Stimulated activated CD4-positive, alpha-beta T cell treated with anti-CD3 and anti-CD28 coated beads, Interleukin-1b, Interleukin-23, amount 100 ng/mL, for 1 hour (primary cell): ENCODE measurements at places on chromosomes 1 and 21.

DNA sequence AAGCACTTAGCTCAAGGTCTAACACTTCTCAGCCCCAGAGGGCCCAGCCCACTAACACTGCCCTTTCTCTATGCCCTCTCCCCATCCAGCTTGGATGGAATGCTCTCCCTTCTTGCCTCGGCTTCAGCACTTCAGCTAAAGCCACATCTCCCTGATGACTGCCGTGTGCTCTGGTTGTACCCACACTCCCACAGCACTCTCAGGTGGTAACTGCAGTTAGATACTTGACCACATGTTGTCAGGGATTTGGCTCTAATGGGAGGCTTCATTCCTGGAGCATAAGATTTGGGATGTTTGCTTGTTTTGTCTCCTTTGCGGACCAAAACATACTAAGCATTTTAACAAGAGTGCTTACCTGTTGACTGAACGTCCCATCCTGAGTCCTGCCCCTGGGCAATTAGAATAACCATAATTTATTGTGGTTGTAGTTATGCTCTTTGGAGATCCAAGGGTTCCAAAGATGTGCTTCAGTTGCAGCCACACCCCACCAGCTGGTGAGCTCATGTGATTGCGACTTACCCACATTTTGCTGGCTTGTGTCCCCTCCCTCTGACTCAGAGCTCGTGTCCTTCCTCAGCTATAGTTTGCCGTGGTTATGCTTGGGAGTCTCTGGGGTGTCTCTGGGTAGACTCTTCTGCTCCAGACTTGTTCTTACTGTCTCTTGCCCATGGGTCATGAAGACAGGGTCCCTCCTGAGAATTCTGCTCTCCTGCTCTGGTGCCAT is 7.7 kb upstream of the SLC26A9 start:
- no peak for DNase-seq

GRCh38 chr1:177275736-177276135 is 105.0 kb downstream of the BRINP2 start:
- no peak for DNase-seq

DNA sequence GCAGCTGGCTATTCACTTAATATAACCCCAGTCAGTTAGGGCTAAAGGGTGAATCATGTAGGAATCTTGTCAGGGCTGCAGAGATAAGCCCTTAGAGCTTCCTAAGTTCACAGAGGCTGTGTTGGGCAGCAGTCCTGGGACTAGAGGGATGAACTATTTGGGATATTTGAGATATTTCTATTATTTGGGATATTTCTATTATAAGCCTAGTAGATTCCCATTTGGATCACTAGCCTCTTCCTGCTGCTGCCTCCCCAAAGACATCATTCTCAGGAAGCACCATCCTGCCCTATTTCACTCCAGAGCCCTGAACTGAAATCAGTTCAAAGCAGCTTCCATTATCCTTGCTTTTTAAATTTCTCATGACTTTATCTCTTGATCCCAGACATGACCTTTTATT is 501.3 kb downstream of the NUF2 start:
- DNase-seq, result no peak

GRCh38 chr1:221100611-221101010 is 221.4 kb downstream of the HLX start:
- DNase-seq, result no peak

GRCh38 chr1:19563324-19564097 is 78.2 kb upstream of the CAPZB start:
- DNase-seq, result no peak

- DNase-seq, result no peak
These were observed 494.7 kb downstream of the SMYD3 start for GRCh38 chr1:246012341-246012740.

- no peak for DNase-seq
These were observed 7.2 kb upstream of the TACSTD2 start for GRCh38 chr1:58584082-58584895.

DNA sequence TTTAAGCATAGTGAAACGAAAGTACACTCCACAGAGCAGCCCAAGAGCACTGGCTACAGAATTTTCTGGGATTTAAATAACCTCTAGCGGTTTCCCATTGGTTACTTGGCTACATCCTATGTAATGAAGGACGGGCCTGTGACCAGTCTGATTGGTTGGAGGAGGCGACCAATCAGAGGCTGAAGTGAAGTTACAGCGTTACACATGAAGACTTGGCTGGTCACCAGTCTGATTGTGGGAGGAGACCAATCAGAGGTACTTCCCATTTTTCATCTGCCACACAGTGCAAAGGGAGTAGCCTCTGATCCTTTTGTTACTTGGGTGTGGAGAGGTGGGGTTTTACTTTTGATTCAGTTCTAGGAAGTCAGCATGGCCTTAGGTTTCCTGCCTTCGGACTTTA is 142.7 kb upstream of the SERTAD4 start:
- DNase-seq, result no peak

- no peak for DNase-seq
These were observed 66.1 kb downstream of the NID1 start for GRCh38 chr1:235998812-235999211.
